GM12892 (cell line): ENCODE measurements at places on chromosomes 7 and 10.
A peak's percentile ranks its signal among the peaks of the same experiment; 100 is the strongest.

DNA sequence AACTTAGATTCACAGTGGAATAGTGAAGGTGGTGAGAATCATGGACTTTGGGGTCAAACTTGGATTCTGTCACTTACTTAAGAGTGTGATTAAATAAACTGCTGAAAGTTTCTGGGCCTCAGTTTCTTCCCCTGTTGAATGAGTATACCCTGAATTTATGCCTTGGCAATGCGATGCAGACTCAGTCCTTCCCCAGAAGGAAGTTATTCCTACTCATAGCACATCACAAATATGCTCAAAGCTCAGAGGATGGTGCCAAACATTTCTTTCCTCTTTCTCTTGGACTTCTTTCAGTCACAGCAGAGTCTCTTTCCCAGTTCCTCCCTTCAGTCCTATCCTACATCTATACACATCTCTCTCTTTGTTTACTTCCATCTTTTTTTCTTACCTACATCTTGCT is 45.1 kb downstream of the ASB4 start:
- no peak for DNase-seq

DNA sequence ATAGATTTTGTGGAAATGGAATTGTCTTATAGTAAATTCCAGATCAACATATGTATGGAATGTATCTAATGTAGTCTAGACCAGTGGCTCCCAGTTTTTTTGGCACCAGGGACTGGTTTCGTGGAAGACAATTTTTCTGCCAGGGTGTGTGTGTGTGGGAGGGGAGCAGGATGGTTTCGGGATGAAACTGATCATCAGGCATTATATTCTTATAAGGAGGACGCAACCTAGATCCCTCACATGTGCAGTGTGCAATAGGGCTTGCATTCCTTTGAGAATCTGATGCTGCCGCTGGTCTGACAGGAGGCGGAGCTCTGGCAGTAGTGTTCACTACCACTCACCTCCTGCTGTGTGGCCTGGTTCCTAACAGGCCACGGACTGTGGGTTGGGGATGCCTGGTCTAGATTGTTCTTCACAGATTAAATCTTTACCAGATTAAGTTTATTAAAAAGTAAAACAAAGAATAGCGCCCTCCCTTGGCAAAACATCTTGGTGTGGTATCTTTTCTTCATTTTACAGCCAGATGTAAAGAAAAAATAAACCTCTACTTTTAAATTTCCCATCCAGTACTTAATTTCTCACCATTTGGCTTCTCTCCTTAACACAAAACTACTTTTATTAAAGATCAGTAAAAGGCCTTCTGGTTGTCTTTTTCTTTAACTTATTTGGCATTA is 48.4 kb downstream of the SEPTIN7 start:
- DNase-seq = no peak

GRCh38 chr7:45720989-45721388 is 146.8 kb downstream of the ADCY1 start:
- no peak for DNase-seq

- DNase-seq = no peak
These were observed 41.2 kb downstream of the ZCCHC24 start for GRCh38 chr10:79404231-79404609.

DNA sequence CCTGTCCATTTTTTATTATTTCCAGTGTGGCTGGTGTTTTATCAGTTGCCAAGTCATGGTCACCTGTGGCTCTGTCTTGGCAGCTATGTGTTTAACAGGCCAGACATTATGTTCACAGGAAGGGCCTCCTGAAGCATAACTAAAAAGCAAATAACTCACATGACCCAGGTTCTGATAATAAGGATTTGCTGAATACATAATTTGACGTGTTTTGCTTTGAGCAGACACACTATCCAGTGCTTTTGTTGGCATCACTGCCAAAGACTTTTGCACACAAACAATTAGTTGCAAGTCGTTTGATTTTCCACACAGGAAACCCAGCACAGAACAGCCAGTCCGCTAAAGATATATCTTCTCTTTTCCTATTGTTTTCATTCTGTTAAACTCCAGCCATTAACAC is 173.6 kb downstream of the ARL4A start:
- no peak for DNase-seq

GRCh38 chr7:130481898-130482297 is 10.0 kb upstream of the MEST start:
- no peak for DNase-seq

DNA sequence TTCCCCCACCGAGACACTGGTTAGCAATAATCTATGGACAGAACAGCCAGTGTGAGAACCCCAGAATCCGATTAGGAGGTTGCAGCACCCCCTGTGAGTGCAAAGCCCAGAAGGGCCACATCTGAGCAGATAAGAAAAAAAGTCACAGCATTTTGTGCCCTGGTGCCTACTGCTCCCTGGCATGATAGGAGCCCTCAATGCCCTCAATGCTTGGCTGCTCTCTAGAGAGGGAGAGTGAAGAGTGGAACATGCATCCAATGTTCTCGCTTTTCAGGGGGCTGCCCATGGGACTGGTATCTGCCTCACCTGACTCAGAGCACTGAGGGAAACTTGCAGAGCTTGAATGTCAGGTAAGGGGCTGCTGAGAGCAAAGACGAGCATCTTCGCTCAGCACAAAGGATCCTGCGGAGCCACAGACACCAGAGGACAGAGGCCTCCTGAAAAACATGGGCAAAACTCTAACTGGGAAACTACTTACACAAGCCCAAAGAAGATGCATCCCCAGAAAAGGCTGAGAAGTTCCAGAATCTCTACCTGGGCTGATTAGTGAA is 98.0 kb upstream of the FAM20C start:
- DNase-seq = no peak

GRCh38 chr10:85921789-85922188 is 444.8 kb downstream of the GRID1 start:
- no peak for DNase-seq

- DNase-seq = no peak
These were observed 93.0 kb upstream of the TMEM72 start for GRCh38 chr10:44818041-44818649.

DNA sequence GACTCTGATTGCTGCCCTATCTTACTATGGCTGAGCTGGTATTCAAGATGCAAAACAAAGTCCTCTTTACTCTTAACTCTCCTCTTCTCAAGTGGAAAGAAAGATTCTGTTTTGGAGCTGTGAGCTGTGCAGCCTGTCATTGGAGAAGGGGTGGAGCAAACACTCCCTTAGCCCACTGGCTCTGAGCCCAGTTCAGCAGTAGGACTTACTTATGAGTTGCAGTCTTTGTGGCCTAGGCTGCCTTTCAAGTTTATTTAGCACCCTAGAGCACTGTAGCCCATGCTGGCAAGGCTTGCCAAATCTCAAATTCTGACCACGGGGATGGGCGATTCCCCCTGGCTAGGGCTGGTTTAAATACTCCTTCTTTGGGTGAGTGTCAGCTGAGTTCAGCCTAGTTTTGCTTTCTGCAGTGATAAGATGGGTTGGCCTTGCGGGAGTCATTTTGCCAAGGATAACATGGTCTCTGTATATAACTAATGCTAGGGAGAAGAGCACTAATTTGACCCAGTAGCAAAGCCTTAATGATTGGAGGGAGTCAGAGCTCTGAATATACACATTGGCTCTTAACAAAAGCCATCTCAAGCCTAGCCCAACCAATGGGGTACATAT is 110.2 kb downstream of the MYO3A start:
- DNase-seq = no peak

- DNase-seq = peak; percentile 15
These were observed 12.7 kb upstream of the AKR1B10 start for GRCh38 chr7:134514663-134515062.

- peak; percentile 92 for DNase-seq
These were observed 14.4 kb upstream of the AHCYL2 start for GRCh38 chr7:129210256-129210988.

DNA sequence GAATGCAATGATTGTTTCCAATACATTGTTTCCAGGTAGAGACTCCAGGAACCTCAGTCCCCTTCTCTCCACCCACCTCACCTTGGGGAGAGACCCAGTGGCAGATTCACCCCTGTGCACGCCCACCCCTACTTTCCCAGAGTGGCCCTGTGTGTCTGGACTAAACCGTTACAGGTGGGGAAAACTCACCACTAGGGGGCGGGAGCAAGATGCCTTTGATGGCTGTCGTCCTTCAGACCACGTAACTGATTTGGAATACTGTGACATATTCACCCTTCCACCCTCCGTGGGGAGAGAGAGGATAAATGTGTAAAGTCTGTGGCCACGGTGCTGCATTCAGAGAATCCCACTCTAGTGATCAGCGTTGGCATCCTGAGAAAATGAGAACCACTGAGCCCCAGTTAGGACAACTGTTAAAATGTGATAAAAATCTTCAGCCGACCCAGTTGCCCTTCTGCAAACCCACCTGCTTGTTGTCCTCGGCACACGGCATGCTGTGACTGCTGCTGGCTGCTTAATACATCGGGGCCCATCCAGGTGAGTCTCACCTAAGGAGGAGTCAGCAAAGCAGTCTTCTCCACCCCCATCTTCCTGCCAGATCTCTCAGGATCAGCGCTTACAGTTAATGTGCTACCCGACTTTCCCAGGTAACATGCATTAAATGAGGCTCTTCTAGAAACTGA is 41.5 kb upstream of the NMT2 start:
- DNase-seq = peak; percentile 43

DNA sequence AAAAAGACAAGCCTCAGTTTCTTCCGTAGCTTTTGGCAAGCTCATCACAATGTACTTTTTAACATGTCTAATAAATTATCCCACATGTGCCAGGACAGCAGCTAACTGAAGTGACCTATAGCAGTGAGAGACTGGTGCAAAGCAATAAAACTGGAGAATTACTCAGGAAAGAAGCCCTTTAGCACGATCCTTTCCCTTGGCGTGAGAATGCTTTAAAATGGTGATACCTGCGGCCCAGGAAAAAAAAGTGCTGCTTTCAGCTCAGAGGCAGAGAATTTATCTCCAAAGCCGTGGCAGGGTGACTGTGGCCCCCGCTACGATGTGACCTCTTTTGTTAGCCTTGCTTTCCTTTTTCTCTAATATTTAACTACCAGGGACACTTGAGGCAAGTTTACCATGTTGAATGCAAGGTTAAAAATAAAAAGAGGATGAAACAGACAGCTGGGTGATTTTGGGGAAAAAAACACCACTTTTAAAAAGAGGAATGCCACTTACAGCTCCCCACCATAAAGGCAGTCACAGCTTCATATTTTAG is 184.0 kb downstream of the FANK1 start:
- no peak for DNase-seq

GRCh38 chr10:480498-480927 is 209.0 kb downstream of the DIP2C start:
- DNase-seq = no peak

GRCh38 chr10:33553748-33554571 is 219.5 kb upstream of the NRP1 start:
- DNase-seq = no peak

GRCh38 chr7:44071726-44072363 is 6.5 kb upstream of the PGAM2 start:
- no peak for DNase-seq

GRCh38 chr10:103850572-103850895 is 4.8 kb downstream of the SH3PXD2A start:
- no peak for DNase-seq

GRCh38 chr10:12484941-12485805 is 135.8 kb downstream of the CAMK1D start:
- peak; percentile 41 for DNase-seq

DNA sequence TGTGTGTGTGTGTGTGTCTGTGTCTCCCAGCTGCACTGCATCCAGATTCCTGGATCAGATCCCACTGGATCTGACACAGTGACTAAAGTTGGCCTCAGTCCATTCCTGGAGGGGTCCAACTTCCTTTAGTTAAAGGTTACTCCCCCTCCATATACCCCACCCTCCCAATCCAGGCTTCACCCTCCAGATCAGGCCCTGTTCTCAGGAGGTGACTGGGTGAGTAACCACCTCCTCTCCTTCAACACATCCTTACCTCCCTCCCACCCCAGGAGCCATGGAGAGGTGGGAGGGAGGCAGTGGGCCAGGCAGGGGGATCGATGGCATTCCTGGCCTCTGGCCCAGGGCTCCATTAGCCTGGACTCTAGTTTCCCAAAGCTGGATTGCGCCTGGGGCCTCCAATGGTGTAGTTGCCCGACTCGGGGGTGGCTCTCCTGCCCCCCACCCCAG is 11.3 kb downstream of the KCNIP2 start:
- DNase-seq = no peak

- DNase-seq = no peak
These were observed 152.2 kb downstream of the CRPPA start for GRCh38 chr7:16268821-16269768.

GRCh38 chr7:43511029-43511428 is 71.9 kb upstream of the STK17A start:
- DNase-seq = no peak

- no peak for DNase-seq
These were observed 78.7 kb downstream of the NKX6-2 start for GRCh38 chr10:132707121-132707775.

GRCh38 chr7:2938514-2939192 is 94.5 kb upstream of the GNA12 start:
- no peak for DNase-seq

GRCh38 chr7:12965767-12966166 is 278.3 kb downstream of the ARL4A start:
- no peak for DNase-seq

DNA sequence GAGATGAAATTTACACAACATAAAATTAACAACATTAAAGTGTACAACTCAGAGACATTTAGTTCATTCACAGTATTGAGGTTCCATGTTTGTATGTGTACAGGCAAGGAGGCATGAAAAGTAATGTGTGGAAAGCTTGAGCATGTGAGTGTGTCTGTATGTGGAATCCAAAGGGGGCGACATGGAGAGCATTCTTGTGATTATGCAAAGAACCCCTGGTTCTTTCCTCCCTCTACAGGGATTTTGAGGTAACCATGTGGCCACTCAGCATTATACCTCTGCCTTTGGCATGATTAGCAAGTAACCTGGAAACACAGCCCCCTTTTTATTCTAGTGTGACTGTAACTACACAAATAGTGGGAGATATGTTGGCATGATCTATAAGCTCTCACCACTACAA is 21.0 kb downstream of the OR2F1 start:
- DNase-seq = no peak

- DNase-seq = no peak
These were observed 18.5 kb downstream of the MEOX2 start for GRCh38 chr7:15667991-15668390.

- DNase-seq = no peak
These were observed 519.1 kb upstream of the IGFBP3 start for GRCh38 chr7:46440186-46440585.

DNA sequence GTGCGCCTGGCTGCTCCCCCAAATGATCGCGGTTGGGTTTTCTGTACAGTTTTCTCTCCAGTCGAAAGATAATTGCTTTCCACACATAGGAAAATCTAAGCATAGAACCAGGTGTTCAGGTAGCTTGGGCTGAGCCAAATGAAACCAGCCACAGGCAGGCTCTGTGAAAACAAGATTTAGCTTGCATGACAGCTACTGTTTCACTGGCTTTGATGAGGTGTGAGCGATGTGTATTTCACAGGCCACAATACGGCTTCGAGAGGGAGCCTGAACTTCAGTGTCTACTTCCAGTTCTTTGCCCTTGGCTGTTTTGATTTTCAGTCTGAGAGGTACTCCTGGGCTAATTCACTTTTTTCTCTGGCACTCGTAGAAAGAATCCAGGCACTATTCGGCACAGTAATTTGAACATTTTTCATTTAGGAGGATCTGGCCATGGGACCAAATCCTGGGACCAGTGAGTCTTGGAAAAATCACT is 110.5 kb downstream of the JCAD start:
- no peak for DNase-seq

- DNase-seq = no peak
These were observed 60.4 kb upstream of the STRIP2 start for GRCh38 chr7:129373651-129374428.
